ENCODE measurements at places on chromosomes 16 and 17.
A peak's percentile ranks its signal among the peaks of the same experiment; 100 is the strongest.

- DNase-seq = no peak
Measured at GRCh38 chr17:40548982-40549685, 16.1 kb downstream of the CCR7 start.

DNA sequence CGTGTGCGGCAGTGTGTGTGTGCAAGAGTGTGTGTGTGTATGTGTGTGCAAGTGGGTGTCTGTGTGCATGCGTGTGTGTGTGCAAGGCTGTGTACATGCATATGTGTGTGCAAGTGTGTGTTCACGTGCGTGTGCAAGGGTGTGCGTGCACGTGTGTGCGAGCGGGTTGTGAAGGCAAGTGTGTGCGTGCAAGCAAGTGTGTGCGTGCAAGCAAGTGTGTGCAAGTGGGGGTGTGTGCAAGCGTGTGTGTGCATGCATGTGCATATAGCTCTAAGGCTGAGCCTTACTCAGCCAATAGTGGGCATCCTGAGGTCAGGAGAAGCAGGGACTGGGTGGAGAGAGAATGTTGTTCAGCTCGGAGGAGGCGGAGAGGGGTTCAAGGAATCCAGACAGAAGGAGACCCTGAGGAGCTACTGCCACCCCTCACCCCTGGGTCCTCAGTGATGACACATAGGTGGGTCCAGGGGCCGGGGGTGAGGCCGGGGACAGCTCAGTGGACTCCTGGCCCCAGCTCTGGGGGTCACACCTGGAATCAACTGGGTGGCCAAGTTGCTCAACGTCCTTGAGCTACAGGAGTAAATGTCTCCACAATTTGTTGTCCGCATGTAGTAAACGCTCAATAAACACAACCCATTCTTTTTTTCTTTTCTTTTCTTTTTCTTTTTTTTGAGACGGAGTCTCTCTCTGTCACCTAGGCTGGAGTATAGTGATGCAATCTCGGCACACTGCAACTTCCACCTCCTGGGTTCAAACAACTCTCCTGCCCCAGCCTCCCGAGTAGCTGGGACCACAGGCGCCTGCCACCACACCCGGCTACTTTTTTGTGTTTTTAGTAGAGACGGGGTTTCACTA is 1.8 kb downstream of the PRR29 start:
- no peak for DNase-seq

GRCh38 chr17:39981207-39981741 is 667 bp downstream of the PSMD3 start:
- DNase-seq = no peak

DNA sequence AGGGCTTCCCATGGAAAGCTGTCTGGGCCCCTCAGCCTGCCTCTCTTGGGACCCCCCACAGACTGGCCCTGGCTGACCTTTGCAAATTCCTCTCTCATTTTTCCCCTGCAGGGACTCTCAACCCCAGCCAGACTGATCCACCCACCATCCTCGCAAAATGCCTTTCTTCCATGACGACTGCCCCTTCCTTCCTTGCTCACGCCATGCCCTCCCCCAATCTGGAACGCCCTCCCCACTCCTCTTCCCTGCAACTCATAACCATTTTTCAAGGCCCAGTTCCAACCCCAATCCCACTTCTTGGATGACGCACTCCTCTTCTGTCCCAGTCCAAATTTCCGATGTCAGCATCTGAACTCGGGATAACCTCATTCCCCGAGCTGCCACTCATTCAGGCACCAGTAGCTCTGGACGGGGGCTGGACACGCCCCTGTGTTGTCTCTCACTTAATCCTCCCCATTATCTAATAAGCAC is 1.3 kb upstream of the DNAI2 start:
- no peak for DNase-seq

- no peak for DNase-seq
Measured at GRCh38 chr17:76196675-76197074, 43.6 kb downstream of the RNF157 start.

DNA sequence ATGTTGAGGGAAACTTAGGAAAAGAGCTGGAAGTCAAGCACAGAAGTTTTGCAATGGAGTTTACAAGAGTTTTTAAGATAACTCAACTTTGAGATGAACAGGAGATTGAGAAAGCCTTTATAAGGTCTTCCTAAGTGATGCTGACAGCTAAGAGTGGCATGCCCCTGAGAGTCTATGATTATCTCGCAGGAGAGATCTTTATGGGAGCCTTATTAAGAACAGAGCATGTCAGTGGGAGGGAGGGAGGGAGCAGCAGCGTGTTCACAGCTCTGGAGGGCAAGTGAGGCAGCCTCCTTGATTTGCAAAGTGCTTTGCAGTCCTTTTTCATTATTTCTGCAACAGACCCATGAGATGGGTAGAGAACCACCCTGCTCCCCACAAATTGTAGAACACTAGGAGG is 30.7 kb downstream of the GNAO1 start:
- no peak for DNase-seq

- no peak for DNase-seq
Measured at GRCh38 chr17:8900626-8901585, 33.4 kb upstream of the PIK3R6 start.

DNA sequence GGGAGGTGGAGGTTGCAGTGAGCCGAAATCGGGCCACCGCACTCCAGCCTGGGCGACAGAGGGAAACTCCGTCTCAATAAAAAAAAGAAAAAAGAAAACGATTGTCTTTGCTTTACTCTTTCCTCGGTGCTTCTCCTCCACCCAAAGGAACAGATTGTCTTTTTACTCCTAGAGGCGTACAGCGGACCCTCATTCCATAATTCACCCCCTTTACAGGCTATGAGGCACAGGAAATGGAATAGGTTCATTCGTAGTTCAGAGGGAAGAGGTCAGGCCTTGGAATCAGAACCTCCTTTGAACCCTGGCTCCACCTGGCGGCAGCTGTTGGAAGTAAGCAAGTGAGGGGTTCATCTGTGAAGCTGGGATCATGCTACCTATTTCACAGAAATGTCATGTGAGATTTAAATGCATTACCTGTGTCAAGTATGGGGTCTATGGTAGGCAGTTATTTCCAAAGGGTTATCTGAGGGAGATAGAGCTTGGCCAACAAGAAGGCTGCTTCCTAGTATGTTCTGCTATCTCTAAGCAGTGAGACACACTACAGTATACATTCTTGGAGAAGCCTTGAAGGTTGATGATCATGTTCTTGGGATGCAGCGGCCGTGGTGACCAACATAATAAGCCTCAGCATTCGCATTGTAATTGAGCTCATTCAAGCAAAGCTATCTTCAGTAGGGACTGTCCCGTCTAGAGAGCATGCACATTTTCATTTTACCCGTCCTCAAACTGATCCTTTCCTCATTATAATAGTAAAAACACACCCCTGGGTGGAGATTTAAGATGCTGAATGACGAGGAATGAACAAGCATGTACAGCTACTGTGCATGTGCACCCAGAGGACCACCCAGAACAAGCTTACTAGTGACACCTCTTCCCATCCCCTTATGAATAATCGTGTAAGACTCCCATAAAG is 18.7 kb upstream of the ZNF689 start:
- peak; percentile 87 for DNase-seq

GRCh38 chr17:2905696-2906501 is 109.7 kb downstream of the RAP1GAP2 start:
- DNase-seq = no peak

- no peak for DNase-seq
Measured at GRCh38 chr17:78329263-78330059, 30.4 kb downstream of the SOCS3 start.

DNA sequence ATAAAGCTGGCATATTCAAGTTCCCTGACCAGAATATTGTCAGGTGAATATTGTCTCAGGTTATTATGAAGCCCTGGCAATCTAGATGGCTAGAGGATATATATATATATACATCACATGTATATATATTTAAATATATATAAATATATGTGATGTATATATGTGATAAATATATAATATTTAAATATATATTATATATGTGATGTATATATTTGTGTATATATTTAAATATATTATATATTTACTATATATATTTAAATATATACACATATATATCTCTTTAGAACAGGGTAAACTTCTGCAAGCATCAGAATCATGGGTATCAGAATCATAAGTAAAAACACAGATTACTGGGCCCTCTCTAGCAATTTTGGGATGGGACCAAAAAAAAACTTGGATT is 112.6 kb downstream of the CDH8 start:
- no peak for DNase-seq

DNA sequence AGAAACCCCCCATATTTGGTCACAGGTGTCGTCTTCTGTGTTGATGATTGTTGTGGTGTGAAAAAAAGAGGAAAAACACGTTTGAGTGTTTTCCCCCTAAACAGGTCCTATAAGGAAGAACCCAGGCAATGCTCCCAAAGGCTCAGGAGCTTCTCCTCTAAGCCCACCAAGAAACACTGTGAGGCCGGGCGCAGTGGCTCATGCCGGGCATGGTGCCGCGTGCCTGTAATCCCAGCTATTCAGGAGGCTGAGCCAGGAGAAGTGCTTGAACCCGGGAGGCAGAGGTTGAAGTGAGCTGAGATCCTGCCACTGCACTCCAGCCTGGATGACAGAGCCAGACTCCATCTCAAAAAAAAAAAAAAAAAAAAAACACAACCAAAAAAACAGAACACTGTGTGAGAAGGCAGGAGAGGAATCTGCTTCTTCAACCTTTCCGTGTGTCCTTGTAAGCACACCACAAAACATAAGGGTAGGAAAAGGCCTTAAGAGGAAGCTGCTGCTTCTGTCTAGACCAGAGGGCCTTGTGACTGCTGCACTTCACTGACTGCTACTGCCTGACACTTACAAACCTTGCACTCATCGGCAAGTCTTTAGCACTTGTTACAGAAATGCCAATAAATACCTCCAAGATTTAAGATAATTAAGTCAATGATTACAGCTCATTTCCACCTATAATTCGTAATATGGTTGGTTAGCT is 9.3 kb downstream of the JPT1 start:
- DNase-seq = no peak

- DNase-seq = no peak
Measured at GRCh38 chr17:79808763-79809529, 12.1 kb upstream of the CBX8 start.

GRCh38 chr16:86733546-86734254 is 155.4 kb downstream of the FOXL1 start:
- DNase-seq = no peak

- no peak for DNase-seq
Measured at GRCh38 chr17:64354396-64354795, 36.3 kb downstream of the PECAM1 start.

DNA sequence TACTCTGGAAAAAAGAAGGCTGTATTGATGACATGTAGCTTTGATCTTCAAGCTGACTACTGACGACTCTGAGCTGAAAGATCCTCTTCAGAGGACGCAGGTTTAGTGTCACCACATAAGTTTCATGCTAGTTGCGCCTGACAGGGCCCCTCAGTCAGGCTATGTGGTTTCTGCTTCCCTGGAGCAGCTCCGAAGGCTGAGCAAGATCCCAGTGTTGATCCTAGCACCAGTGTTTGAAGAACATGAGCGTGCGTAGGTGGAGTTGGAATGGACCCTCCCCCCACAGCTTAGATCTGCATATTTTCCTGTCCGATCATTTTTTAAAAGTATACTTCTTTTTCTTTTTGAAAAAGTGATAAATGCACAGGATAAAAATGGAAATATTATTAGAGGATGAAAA is 17.3 kb downstream of the BANP start:
- DNase-seq = no peak

- DNase-seq = no peak
Measured at GRCh38 chr16:12576878-12577277, 226.8 kb downstream of the CPPED1 start.

DNA sequence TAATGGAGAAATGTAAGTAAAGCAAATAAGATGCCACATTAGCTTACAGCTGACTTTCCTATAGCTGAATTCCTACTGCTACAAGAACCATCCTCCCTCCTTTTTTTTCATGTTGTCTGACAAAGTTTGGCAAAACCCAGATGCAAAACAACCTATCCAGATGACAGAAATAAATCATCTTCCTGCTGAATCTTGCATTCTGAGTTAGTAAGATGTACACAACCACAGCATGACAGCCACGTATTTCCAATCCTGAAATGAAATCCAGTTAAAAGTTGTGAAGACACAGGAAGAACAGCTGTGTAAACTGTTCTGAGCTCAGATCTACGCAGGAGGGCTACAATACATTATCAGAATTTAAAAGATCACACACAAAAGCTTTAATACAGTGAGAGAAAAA is 5.1 kb upstream of the DHX33 start:
- no peak for DNase-seq
